T-helper 2 cell (primary cell): ENCODE measurements at places on chromosomes 3 and 15.

GRCh38 chr3:19093084-19093483 lies 55.2 kb upstream of the KCNH8 start:
- DNase-seq = no peak

DNA sequence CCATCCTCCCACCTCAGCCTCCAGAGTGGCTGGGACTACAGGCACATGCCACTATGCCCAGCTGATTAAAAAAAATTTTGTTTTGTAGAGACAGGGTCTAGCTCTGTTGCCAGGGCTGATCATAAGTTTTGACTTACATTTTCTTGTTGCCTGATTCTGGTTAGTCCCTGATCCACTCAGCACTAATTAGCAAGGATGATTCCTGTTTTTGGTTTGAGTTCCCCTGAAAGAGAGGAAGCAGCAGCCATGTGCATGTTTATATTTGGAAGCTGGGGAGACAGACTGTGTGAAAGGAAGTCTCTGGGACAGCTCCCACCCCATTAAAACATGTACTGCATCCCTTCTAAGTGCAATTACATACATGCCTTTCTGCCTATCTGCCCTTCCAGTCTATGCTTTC lies 3.6 kb upstream of the NCK1 start:
- DNase-seq = no peak

DNA sequence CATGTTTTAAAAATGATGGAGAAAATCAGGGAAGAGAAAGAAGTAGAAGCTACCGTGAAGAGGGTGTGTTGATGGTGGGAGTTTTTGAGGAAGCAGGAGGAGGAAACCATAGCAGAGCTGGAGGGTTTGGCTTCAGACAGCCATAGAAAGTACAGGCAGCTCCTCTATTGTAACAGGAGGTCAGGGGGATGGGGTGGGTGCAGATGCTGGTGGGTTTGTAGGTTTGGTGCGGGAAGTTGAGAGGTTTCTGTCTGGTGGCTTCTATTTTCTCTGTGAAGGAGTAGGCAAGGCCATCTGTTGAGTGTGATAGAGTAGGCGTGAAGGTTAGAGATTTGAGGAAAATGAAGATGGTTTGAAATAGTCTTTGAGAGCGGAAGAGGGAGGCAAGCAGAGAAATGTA lies 97.7 kb upstream of the TBC1D5 start:
- no peak for DNase-seq

GRCh38 chr3:25257026-25257425 lies 171.0 kb upstream of the RARB start:
- no peak for DNase-seq

GRCh38 chr3:105868431-105868741 lies 426 bp downstream of the CBLB start:
- DNase-seq = peak; percentile 11

- no peak for DNase-seq
These were observed 181.6 kb upstream of the RORA start for GRCh38 chr15:61410662-61411061.

- no peak for DNase-seq
These were observed 590.3 kb upstream of the SGO1 start for GRCh38 chr3:20776286-20776685.
